Hepatic stellate cell (primary cell): ENCODE measurements at places on chromosomes 6 and 20.

GRCh38 chr20:3042625-3043024 lies 797 bp upstream of the GNRH2 start:
- DNase-seq, result no peak

GRCh38 chr6:10641528-10641927 lies 52.9 kb downstream of the C6orf52 start:
- DNase-seq, result no peak

- no peak for DNase-seq
Measured at GRCh38 chr6:10837622-10837994, 731 bp downstream of the MAK start.

DNA sequence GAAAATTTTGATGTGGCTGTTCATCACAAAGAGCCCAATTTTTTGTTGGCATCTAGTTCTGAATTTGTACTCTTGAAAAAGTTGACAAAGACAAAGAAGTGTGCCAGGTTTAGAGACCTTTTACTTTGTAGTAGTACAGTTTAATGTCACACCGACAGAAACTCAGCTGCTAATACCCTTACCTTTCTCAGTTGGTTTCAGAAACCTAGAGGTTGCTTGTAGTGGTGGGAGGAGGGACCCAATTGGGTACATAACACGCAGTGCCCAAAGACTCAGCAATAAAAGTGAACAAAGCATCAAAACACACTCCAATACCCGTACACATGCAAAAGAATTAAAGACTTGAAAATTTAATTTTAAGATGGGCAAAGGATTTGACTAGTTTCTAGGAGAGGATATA lies 203.7 kb downstream of the CDKAL1 start:
- DNase-seq, result no peak

GRCh38 chr6:107714104-107714503 lies 110.0 kb downstream of the SCML4 start:
- no peak for DNase-seq

DNA sequence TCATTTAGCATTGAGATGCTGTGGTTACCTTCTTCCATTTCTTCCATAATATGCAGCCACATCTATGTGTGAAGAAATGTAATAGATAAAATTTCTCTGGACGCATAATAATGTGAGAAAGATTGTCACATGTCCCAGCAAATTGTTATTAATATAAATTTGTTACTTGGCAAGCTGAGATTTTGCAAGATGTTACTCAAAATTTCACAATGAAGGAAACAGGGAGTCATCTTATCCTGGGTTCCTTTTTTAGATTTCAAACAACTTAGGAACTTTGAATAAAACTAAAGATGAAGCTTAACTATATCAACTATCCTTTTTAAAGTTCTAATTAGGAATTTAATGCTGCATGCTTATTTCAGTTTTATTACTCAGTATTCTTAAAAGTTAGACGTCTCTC lies 3.6 kb downstream of the ESR1 start:
- no peak for DNase-seq

DNA sequence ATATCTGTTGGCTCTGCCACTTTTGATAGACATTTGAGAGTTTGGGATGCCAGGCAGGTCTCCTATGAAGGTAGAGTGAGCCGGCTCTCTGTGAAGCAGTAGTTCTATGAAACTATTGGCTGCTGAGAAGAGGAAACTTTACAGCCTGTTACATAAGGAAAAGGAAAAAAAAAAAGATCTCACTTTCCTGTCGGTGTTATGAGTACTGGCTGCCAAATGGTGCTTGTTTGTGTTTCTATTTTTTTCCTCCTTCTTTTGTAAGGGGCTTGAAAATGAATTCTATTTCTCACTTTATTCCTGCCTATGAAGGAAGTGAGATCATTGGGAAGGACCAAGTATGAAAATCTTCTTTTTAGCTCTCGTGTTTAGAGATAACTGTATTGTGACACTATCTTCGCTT lies 73.1 kb upstream of the CLDN20 start:
- DNase-seq, result no peak

DNA sequence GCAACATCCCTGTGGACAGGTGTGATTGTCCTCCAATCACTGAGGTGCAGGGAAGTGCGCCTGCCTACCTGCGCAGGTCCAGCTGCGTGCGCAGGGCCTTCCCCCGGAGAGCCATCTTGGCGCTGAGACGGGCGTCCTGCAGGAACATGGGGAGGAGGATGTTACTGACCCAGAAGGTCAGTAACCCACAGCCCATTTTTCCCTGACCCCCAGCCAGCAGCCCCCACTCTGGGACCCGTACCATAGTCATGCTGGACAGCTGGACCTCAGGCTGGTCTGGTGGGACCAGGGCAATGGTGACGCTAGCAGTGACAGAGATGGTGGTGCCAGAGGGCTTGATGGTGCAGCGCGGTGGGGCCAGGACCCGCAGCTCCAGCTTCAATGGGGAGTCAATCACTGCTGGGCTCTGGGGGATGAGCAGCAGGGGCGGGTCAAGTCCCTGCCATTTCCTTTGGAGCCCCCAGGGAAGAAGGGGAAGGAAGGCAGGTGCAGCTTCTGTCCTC lies 9.7 kb downstream of the PLTP start:
- no peak for DNase-seq

DNA sequence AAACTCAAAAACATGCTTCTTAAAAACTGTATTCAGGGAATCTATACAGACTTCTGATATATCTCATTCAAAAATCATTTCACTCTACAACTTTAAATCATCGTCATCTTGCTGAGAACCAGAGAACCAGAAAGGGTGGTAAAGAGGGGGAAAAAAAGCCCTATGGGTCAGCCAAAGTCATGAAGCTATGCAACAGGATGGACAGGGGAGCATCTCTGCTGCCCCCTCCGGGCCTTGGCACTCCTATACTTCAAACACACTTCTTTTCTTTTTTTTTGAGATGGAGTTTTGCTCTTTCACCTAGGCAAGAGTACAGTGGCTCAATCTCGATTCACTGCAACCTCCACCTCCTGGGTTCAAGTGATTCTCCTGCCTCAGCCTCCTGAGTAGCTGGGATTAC lies 73.5 kb upstream of the NFATC2 start:
- DNase-seq, result no peak

- DNase-seq, result peak; percentile 84
Measured at GRCh38 chr6:27814665-27815424, 97.4 kb downstream of the OR2B2 start.

- DNase-seq, result no peak
Measured at GRCh38 chr6:105892577-105893262, 193.4 kb upstream of the PRDM1 start.

- no peak for DNase-seq
Measured at GRCh38 chr6:73528897-73529296, 8.1 kb upstream of the EEF1A1 start.

DNA sequence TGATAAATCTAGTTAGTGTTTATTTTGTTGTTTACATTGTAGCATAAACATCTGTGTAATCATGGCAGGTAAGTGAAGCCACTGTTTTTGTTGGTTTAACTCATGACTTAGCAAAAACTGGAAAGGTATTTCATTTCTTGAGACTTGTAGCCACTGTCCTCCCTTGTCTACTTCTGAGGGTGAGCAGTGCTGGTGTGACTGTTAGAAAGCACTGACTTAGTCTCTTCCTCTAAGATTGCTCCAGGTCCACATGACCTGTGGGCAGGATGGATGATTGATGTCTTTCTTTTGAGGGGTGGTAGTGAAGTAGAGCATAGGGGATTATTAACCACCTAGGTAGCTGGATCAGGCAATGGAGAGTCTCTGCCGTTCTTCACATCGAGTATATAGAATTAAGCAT lies 203.8 kb downstream of the ARID1B start:
- DNase-seq, result no peak

- no peak for DNase-seq
Measured at GRCh38 chr20:32443386-32443974, 85.3 kb downstream of the ASXL1 start.

GRCh38 chr6:2630359-2630758 lies 120.4 kb downstream of the MYLK4 start:
- peak; percentile 46 for DNase-seq

- no peak for DNase-seq
Measured at GRCh38 chr6:135993361-135993760, 141.9 kb downstream of the PDE7B start.

DNA sequence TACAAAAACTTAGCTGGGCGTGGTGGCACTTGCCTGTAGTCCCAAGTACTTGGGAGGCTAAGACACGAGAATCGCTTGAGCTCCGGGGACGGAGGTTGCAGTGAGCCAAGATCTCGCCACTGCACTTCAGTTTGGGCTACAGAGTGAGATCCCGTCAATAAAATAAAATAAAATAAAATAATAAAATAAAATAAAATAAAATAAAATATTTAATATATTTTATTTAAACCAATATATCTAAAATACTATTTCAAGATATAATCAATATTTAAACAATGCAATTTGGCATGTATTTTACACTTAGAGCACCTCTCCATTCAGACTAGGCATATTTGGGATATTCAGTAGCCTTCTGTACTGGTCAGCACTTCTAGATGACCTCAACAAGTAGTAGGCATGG lies 142.1 kb downstream of the FOXA2 start:
- DNase-seq, result no peak

DNA sequence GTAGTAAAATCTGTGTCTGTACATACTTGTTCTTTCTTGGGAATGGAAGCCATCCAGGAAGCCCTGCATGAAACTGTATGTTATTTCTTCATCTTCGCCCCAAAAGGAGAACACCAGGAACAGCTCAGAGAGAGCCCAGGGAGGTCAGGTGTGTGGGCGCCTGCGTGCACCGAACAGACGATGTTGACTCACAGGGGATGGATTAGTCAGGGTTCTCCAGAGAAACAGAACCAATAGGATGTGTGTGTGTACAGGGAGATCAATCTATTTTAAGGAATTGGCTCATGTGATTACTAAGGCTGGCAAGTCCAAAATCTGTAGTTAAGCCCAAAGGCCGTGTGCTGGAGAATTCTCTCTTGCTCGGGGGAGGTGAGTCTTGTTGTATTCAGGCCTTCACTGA lies 45.7 kb downstream of the RNASET2 start:
- DNase-seq, result no peak

- peak; percentile 20 for DNase-seq
Measured at GRCh38 chr6:139364302-139364981, 10.0 kb downstream of the CITED2 start.

DNA sequence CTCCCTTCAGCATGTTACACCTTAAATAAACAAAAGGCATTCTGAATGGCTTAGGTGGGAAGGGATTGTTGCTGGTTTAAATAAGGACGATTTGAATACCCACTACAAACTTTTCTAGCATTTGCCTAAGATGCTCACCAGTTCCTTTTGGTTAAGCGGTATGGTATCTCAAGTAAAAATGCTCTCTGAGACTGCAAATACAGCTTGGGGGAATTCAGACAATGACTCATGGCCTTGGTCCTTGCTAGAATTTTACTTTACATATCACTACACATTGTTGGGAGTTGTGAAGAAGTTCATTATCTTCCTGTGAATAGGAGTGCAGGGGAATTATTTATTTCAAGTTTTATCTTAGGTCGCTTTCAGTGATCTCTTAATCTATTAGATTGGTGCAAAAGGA lies 670.7 kb downstream of the UTRN start:
- DNase-seq, result no peak

DNA sequence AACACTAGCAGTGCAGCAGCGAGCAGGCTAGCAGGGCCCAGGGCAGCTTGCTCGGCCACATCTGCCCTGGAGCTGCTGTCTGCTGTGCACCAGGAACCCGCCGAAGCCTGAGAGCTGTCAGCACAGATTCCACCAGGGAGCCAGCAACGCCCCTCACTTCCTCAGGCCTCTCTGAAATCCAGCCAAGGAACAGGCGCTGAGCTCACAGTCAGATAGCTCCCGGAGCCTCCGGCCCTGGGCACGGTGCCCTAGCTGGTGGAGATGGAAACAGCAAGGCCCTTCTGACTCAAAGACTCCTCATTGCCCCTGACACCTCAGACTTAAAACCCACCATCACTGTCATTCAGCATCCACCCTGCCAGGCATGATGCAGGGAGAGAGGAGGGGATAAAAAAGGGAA lies 839.4 kb downstream of the MAFB start:
- peak; percentile 44 for DNase-seq

DNA sequence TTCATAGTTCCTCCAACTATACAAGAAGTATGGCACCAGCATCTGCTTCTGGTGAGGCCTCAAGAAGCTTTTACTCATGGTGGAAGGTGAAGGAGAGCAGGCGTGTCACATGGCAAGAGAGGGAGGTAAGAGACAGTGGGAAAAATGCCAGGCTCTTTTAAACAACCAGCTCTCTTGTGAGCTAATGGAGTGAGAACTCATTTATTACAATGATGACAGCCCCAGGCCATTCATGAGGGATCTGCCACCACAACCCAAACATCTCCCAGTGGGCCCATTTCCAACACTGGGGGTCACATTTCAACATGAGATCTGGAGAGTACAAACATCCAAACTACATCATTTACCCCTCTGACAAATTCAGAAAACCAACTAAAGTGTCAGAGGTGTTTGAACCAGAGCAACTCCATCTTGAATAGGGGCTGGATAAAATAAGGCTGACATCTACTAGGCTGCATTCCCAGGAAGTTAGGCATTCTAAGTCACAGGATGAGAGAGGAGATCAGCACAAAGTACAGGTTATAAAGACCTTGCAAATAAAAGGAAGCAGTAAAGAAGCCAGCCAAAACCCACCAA lies 2.2 kb upstream of the UBD start:
- no peak for DNase-seq

DNA sequence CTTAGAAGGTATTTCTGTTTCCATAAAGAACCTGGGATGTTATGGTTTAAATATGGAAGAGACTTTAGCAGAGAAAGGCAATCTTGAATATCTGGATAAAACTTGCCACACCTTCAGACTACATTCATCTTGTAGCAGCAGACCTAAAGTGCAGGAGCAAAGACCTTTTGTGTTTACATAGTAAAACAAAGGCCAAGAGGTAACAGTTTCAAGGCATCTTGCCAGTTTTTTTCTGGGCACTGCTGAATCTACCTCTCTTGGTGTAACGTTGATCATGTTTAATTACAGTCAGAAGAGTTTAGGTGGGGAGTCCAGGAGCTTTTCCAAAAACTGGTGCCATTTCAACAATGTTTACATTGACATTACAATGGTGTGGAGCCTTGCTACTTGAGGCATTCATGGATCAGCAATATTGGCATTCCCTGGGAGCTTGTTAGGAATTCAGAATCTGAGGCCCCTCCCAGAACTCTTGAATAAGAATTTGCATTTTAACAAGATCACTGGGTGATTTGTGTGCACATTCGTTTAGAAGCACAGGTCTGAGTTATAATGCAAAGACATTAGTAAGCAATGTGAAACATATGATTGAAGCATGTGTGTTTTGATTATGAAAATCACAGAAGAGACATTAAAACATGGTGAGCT lies 94.5 kb downstream of the F13A1 start:
- DNase-seq, result no peak

- peak; percentile 75 for DNase-seq
Measured at GRCh38 chr6:112877134-112878100, 530.3 kb downstream of the RFPL4B start.

DNA sequence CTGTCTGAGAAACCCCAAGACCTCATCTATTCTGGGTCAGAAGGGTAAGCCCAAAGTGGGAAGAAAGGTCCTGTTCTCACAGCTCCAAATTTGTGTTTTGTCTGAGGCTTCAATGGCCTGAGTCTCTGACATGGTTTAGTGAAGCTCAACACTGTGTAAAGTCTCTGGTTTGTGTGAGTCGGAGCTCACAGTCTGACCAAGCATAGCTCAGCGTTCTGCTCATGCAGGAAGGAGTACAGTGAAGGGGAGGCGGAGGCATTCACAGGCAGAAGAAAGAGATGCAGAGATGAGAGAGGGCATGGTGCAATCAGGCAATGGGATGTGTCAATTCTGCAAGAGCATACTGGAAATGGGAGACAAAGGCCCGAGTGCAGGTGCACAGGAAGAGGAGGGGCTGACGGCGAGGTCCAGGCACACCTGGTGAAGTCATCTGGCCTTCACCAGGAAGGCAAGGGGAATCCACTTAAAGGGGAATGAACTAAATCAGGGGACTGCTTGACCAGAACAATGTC lies 463.0 kb upstream of the AGPAT4 start:
- DNase-seq, result no peak

- no peak for DNase-seq
Measured at GRCh38 chr6:80250391-80250997, 144.0 kb downstream of the BCKDHB start.
